ENCODE measurements at places on chromosomes 13 and 19. TPM values are rescaled to one million over a fixed set of nuclear protein-coding genes. Genes with fewer than 3 reads are reported as not detected.
A peak's percentile ranks its signal among the peaks of the same experiment; 100 is the strongest.

The DNAAF3 gene
- 3.8 TPM for total RNA-seq

The ZNF99 gene
- 0.10 TPM for total RNA-seq

The LACC1 gene
- 13.3 TPM for total RNA-seq

- H3K4me3 ChIP-seq, result no peak overlapping the region
- H3K4me1 ChIP-seq, result no peaks in the 10 kb centered on the region
- no peaks in the 10 kb centered on the region for H3K36me3 ChIP-seq
- no peak overlapping the region for H3K27ac ChIP-seq
- no peak for DNase-seq
- H3K27me3 ChIP-seq, result no peaks in the 10 kb centered on the region
These were observed 25.5 kb upstream of the TSC22D1 start for GRCh38 chr13:44601586-44601985.

The LILRA1 gene
- 1.1 TPM for total RNA-seq

The CCNA1 gene
- 0.11 TPM for total RNA-seq

GRCh38 chr13:33721724-33722123 lies 96.2 kb upstream of the RFC3 start:
- H3K27ac ChIP-seq, result peak overlapping the region; percentile 75
- no peaks in the 10 kb centered on the region for H3K36me3 ChIP-seq
- no peak overlapping the region for H3K4me3 ChIP-seq
- no peak for DNase-seq
- H3K27me3 ChIP-seq, result no peaks in the 10 kb centered on the region

- H3K36me3 ChIP-seq, result peaks cover 6% of the 10 kb centered on the region
- peaks cover 35% of the 10 kb centered on the region for H3K4me1 ChIP-seq
- DNase-seq, result no peak
- H3K4me3 ChIP-seq, result no peak overlapping the region
- no peaks in the 10 kb centered on the region for H3K27me3 ChIP-seq
These were observed 8.9 kb downstream of the COG3 start for GRCh38 chr13:45473627-45474026.

The PTGIR gene
- total RNA-seq, result 0.94 TPM

DNA sequence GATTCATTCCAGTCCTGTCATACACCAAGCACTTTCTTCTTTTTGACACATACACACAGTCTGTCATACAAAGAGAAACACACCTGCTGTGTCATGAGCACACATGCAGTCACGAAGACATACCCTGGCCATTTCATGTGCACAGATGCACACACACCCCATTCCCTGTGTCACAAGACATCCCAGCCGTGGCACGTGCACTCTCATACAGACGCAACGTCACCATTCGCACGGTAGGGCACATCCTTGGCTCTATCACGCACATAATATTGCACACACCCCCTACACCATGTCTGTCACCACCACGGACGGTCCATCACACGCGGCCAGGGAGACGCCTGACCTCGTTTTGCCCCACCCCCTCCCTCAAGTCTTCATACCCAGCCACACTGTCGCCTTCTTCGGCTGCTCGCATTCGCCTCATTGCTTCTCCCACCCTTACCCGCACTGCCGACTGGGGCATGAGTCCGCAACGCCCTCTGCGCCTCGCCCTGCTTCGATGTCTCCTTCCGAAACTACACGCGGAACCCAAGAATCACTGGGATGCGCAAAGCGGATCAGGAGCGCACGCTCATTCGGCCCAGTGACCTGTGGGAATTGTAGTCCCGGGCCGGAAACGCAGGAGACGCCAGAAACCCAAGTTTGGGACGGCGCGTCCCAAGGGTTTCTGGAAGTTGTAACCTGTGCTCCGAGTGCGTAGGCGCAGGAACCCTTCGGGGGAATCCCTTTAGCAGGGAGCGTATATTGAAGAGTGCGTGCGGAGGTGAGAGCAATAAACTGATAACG lies 6.8 kb upstream of the ZNF283 start:
- H3K27ac ChIP-seq, result no peak overlapping the region
- H3K4me3 ChIP-seq, result peak overlapping the region; percentile 54
- H3K4me1 ChIP-seq, result peaks cover 5% of the 10 kb centered on the region
- no peaks in the 10 kb centered on the region for H3K36me3 ChIP-seq

- H3K4me1 ChIP-seq, result no peaks in the 10 kb centered on the region
- no peak for DNase-seq
- H3K27me3 ChIP-seq, result no peaks in the 10 kb centered on the region
- no peak overlapping the region for H3K27ac ChIP-seq
- no peak overlapping the region for H3K4me3 ChIP-seq
- no peaks in the 10 kb centered on the region for H3K36me3 ChIP-seq
These were observed 311.8 kb downstream of the NDFIP2 start for GRCh38 chr13:79792716-79793115.

The FRY gene
- 8.5 TPM for total RNA-seq

DNA sequence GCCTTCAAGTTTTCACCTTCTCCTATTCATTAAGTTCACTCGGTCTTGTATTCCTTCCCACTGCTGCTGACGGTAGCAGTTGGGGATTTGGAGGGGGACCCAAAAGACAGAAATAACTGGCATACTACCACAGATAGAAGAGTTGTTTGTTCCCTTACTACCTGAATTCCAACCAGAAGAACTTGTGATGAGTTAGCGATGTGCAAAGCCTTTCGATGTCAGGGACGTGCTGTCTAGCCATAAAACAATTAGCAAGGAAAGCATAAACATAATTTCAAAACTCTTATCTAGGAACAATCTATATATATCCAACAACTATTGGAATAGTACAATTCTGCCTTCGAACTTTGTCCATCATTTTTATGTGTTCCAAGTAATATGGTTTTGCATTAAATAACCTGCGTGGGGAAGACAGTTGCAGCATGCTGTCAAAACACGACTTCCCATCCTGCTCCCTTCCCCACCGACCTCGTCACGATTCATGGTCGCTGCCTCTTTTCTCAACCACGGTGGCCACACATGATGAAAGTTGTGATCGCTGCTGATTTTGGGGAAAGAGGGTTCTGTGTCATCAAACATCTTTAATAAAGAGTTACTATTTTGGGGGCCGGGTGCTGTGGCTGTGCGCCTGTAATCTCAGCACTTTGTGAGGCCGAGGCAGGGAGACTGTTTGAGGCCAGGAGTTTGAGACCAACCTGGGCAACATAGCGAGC lies 3.8 kb upstream of the SLC7A9 start:
- no peaks in the 10 kb centered on the region for H3K36me3 ChIP-seq
- H3K27ac ChIP-seq, result no peak overlapping the region
- DNase-seq, result no peak
- H3K27me3 ChIP-seq, result no peaks in the 10 kb centered on the region

Data from adrenal gland (tissue), 19 donors.